Stomach (tissue), 19 donors: ENCODE measurements at places on chromosomes 7 and 10. TPM values are rescaled to one million over a fixed set of nuclear protein-coding genes. Genes with fewer than 3 reads are reported as not detected.
A peak's percentile ranks its signal among the peaks of the same experiment; 100 is the strongest.

- DNase-seq = no peak
Measured at GRCh38 chr10:92761571-92761970, 71.8 kb downstream of the HHEX start.

DNA sequence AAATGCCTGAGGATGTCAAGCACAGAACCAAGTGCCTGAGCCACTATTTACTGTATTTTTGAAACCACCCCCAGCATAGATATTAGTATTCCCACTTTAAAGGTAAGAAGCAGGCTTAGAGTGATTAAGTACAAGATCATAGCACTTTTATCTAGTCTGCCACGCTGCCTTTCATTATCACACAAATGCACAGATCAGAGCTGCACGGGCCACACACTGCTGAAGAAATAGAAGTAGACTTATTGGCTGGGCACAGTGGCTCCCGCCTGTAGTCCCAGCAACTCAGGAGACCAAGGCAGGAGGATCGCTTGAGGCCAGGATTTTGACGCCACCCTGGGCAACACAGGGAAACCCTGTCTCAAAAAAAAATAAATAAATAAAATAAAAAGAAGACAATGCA lies 38.2 kb downstream of the NCAPG2 start:
- DNase-seq = no peak

GRCh38 chr10:124316326-124316725 lies 102.4 kb downstream of the OAT start:
- DNase-seq = no peak

DNA sequence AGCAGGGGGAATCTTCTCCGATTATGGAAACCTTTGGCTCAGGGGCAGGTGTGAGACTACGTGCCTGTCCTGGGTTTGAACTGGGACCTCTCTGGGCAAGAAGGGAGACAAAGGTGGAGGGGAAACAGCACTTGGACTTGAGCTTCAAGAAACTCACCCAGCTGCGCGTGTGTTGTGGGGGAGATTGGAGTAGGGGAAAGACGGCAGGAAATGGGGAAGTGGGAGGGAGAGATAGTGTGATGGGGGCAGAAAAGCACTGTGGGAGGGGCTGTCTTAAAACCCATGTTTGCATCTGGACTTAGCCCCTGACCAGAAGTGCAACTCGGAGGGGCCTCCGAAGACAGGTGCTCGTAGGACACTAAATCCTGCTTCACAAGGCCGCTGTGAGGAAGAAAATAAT lies 107.0 kb downstream of the HIP1 start:
- DNase-seq = no peak

GRCh38 chr7:51034521-51035264 lies 252.0 kb upstream of the GRB10 start:
- peak; percentile 50 for DNase-seq

DNA sequence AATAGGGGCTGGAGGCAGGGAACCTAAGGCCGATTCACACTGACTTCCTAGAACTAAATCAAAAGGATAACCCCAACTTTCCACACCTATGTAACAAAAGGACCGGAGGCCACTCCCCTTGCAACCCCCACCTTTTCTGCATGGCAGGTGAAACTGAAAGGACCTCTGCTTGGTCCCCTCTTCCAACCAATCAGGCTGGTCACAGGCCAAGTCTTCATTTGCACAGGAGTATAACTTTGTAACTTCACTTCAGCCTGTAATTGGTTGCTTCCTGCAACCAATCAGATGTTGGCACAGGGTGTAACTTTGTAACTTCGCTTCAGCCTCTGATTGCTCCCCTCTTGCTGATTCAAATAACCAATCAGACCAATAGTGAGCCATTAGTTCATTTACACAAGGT lies 190.0 kb downstream of the FAM107B start:
- no peak for DNase-seq

DNA sequence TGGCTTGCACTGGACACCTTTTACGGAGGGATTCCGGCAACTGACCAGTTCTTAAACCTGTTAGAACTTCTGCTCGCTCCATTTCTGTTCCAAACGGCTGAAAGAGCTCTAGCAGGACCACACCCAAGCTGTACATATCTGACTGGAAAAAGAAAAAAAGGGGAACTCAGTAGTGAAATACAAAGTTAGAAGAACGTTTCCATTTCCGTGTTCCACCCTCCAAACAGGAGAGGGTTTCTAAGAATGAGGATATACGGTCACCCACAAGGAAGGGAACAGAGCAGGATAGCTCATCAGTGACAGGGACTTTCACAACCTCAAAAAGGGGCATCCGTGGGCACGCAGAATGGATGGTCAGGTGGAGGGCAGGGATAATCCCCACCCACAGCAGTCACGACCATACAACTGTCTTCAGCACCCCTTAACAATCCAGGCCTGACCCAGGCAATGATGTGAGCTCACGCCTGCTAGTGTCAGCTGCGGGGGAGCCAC lies 4.3 kb upstream of the ANKRD61 start:
- DNase-seq = no peak

Gene MMD2
- total RNA-seq = not detected

Gene STRIP2
- total RNA-seq = not detected

Gene TMEM130
- not detected for total RNA-seq

Gene TUBAL3
- not detected for total RNA-seq

Gene ARMC3
- total RNA-seq = not detected
